ENCODE measurements at places on chromosomes 1 and 21.

GRCh38 chr1:218079820-218080219 is 205.3 kb upstream of the RRP15 start:
- DNase-seq: no peak

DNA sequence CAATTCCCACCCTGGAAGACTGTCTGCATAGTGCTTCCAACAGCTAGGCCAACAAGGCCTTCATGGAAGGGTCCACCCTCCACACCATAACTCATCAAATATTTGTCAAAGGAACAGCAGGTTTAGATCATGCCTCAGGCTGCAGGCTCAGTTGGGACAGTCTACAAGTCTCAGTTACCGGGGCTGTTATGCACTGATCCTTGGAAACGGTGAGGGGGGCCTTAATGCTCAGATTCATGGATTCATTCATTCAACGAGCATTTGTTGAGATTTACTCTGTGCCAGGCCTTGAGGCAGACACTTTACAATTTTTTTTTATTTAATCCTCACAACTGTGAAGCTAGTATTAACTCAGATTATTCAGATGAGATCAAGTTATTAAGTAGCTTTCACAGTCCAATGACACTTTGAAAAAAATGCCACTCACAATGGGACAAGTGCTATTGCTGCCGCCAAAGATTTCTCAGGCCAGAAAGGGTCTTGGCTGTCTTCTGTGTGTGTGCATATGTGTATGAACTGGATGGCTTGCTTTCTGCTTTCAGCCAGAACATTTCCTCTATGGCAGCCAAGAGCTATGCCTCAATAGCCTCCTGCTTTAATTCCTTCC is 8.9 kb upstream of the C1orf216 start:
- no peak for DNase-seq

- DNase-seq: no peak
Observed at GRCh38 chr1:152392909-152393308, 21.2 kb downstream of the CRNN start.

- no peak for DNase-seq
Observed at GRCh38 chr1:156508955-156509234, 8.3 kb upstream of the MEF2D start.

GRCh38 chr1:97996880-97997279 is 76.0 kb upstream of the DPYD start:
- DNase-seq: no peak
